Suprapubic skin (tissue), 4 donors: ENCODE measurements at places on chromosomes 11 and 22. TPM values are rescaled to one million over a fixed set of nuclear protein-coding genes. Genes with fewer than 3 reads are reported as not detected.

GRCh38 chr11:130636722-130637464, 188.4 kb downstream of the ADAMTS15 start:
- DNase-seq: no peak
- no peak overlapping the region for H3K4me3 ChIP-seq
- no peaks in the 10 kb centered on the region for H3K4me1 ChIP-seq
- H3K27me3 ChIP-seq: no peaks in the 10 kb centered on the region
- no peak overlapping the region for H3K27ac ChIP-seq

DNA sequence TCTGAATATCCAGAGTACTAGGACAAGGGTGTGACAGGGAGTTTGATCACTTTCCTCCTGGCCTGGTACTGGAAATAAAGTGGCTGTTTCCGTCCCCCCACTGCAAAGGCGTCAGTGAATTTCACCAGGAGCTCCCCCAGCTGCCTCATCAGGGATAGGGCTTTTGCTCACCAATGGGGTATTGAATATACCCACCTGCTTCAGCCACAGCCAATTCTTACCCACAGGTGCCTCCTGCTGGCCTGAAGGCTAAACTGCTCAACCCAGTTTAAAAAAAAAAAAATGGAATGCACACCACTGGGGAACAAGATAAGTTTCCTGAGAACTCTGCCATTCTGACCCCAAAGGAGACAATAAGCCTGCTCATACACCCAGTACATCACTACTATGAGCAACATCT, 65.3 kb upstream of the MS4A8 start:
- no peak overlapping the region for H3K4me3 ChIP-seq

The OR5AR1 gene
- not detected for total RNA-seq

The RFPL1 gene
- not detected for total RNA-seq

DNA sequence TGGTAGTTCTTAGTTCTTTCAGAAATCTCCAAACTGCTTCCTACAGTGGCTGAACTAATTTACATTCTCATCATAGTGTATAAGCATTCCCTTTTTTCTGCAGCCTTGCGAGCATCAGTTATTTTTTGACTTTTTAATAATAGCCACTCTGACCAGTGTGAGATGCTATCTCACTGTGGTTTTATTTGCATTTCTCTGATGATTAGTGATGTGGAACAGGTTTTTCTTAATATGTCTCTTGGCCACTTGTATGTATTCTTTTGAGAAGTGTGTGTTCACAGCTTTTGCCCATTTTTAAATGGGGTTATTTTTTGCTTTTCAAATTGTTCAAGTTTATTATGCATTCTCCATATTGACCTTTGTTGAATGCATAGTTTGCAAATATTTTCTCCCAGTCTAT, 459.3 kb downstream of the NTM start:
- H3K27me3 ChIP-seq: no peaks in the 10 kb centered on the region
- H3K4me1 ChIP-seq: no peaks in the 10 kb centered on the region
- H3K4me3 ChIP-seq: no peak overlapping the region
- H3K36me3 ChIP-seq: no peaks in the 10 kb centered on the region
- DNase-seq: no peak

DNA sequence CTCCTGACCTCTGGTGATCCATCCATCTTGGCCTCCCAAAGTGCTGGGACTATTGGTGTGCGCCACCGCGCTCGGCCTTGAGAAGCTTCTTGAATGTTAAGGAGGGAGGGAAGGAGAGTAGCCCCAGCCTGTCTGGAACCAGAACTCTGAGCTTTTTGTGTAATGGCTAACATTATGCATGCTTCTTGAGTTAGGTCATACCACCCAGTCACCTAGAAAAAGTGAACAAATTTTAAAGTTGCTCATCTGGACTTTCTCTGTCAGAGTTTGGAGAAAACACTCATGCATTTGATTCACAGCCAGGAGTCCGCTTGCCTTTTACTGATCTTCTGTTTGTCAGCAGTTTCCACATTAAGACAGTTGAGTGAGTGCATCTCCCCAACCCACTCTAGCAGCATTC, 82.1 kb downstream of the PPP6R3 start:
- no peak for DNase-seq
- H3K4me1 ChIP-seq: peaks cover 15% of the 10 kb centered on the region
- no peak overlapping the region for H3K27ac ChIP-seq
- H3K27me3 ChIP-seq: no peaks in the 10 kb centered on the region
- peaks cover 42% of the 10 kb centered on the region for H3K36me3 ChIP-seq
- no peak overlapping the region for H3K4me3 ChIP-seq

GRCh38 chr11:116438651-116439360, 334.0 kb downstream of the BUD13 start:
- H3K36me3 ChIP-seq: no peaks in the 10 kb centered on the region
- no peak overlapping the region for H3K4me3 ChIP-seq
- H3K27me3 ChIP-seq: peaks cover 4% of the 10 kb centered on the region
- DNase-seq: no peak
- no peak overlapping the region for H3K27ac ChIP-seq

DNA sequence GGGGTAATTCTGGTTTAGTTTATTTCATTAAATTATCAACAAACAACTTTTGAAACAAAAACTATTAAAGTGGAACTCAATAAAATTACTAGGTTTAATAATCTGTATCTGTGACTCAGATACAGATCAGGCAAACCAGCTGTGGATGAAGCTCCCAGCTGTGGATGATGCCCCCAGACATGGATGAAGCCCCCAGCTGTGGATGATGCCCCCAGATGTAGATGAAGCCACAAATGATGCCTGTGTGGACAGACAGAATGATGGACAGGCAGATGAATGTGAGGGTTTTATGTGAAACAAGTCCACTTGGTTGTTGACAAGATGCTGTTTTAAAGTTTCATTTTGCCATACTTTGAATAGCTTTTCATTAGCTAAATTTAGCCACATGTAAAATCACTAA, 5.8 kb upstream of the ZNF74 start:
- H3K4me3 ChIP-seq: no peak overlapping the region
- no peaks in the 10 kb centered on the region for H3K4me1 ChIP-seq
- no peaks in the 10 kb centered on the region for H3K36me3 ChIP-seq
- H3K27me3 ChIP-seq: peaks cover 12% of the 10 kb centered on the region
- no peak overlapping the region for H3K27ac ChIP-seq
- no peak for DNase-seq

The PRAME gene
- total RNA-seq: not detected

DNA sequence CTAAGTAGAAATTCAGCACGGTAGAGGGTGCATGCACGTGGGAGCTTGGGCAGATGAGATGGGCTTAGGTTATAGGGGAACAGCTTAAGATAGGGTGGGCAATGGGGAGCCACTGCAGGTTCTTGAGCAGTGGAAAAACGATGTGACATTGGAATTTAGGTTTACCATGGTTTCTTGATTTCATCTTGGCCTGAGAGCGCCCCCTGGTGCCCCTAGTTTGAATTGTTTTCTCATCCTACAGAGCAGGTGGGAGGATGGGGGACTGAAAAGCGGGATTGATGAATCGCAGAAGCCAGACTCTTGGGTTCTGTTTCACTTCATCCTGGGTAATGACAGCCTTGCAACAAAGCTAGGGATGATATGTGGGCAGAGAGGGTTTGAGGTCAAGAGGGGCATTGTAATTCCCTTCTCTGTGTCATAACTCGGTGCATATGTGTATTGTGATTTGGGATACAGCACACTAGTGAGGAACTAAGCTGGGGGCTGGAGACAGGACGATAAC, 6.7 kb upstream of the MCAM start:
- peaks cover 33% of the 10 kb centered on the region for H3K4me1 ChIP-seq
- no peaks in the 10 kb centered on the region for H3K36me3 ChIP-seq
- peak; percentile 85 for DNase-seq
- H3K27me3 ChIP-seq: peaks cover 8% of the 10 kb centered on the region
- no peak overlapping the region for H3K27ac ChIP-seq

DNA sequence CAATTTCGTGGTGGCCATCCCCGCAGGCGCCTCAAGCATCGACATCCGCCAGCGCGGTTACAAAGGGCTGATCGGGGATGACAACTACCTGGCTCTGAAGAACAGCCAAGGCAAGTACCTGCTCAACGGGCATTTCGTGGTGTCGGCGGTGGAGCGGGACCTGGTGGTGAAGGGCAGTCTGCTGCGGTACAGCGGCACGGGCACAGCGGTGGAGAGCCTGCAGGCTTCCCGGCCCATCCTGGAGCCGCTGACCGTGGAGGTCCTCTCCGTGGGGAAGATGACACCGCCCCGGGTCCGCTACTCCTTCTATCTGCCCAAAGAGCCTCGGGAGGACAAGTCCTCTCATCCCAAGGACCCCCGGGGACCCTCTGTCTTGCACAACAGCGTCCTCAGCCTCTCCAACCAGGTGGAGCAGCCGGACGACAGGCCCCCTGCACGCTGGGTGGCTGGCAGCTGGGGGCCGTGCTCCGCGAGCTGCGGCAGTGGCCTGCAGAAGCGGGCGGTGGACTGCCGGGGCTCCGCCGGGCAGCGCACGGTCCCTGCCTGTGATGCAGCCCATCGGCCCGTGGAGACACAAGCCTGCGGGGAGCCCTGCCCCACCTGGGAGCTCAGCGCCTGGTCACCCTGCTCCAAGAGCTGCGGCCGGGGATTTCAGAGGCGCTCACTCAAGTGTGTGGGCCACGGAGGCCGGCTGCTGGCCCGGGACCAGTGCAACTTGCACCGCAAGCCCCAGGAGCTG, 24.8 kb downstream of the ADAMTS15 start:
- no peak overlapping the region for H3K27ac ChIP-seq
- DNase-seq: no peak
- no peaks in the 10 kb centered on the region for H3K27me3 ChIP-seq
- H3K4me1 ChIP-seq: peaks cover 10% of the 10 kb centered on the region

The ABTB2 gene
- total RNA-seq: 5.4 TPM
